ENCODE measurements at places on chromosomes 2 and 18.

DNA sequence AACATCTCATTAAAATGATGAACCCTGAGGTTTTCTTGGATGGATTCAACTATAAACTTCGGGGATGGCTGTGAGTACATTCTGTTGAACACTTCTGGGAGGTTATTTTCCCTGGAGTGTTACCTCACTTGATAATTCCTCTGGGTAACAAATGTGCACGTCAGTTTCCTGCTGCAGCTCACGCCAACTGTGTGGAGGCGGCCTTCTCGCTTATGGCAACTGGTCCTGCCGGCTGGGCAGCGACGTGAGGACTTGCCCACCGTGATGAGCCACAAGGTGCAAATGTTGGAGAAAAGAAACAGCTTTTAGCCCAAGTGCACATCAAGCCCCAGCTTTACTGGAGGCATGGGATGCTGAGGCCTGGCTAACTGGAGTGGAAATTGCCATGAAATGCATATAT is 15.9 kb downstream of the MYCN start:
- DNase-seq = no peak

DNA sequence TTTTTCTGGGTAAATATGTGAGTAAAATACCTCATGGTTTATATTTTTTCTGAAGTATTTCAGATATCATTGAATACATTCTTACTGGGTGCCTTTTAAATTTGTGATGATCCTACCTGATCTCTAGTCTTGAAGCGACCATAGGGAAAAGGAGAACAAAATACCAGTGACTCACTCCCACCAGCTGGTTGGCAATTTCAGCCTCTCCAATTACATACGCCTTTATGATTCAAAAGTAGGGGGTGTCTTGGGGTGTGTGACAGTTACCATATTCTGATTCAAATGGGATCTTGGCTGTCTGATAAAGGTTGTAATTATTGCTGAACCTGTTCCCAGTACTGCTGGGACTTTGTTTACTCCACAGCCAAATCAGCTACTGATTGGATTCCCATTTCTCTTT is 175.9 kb upstream of the NXPH2 start:
- DNase-seq = no peak

DNA sequence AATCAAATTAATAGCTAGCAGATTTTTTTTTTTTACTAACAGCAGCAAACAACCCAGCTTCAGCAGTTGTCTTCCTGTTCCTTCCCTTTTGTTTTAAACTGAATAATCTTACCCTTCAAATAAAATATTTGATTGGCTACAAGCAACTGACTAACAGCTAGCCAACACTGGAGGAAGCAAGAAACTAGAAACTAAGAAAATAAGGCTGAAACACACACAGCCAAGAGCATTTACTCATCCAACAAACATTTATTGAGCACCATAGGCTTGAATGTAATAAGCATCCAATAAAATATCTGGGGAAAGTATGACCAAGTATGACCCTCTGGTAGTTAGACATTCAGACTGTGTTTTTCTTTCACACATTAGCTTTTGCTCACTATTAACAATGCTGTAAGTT is 189.2 kb downstream of the CD226 start:
- no peak for DNase-seq

DNA sequence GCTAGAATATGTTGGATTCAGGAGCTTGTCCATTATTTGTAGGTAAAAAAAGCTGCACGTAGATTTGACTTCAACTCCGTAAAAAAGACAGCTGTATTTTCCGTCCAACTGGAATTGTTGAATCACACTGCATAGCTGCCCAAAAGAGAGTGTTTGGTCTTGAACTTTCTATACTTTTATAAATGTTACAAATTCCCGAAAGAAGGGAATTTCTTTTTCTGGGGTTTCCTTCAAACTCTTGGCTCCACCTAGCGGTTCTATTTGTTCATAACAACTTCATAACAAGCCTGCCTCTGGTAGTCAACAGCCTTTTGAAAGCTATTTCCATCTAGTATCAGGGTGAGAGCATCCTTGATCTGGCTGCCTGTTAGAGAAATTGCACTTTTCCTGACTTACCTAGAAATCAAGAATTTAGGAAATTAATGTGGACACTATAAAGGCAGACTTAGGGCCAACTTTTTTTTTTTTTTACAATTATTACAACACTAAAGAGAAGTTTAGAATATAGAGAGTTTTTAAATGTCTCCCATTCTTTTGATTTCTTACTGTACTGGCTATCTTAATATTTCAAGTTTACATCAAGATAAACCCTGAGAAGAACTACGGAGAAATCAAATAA is 48.1 kb downstream of the TMEM185B start:
- no peak for DNase-seq

DNA sequence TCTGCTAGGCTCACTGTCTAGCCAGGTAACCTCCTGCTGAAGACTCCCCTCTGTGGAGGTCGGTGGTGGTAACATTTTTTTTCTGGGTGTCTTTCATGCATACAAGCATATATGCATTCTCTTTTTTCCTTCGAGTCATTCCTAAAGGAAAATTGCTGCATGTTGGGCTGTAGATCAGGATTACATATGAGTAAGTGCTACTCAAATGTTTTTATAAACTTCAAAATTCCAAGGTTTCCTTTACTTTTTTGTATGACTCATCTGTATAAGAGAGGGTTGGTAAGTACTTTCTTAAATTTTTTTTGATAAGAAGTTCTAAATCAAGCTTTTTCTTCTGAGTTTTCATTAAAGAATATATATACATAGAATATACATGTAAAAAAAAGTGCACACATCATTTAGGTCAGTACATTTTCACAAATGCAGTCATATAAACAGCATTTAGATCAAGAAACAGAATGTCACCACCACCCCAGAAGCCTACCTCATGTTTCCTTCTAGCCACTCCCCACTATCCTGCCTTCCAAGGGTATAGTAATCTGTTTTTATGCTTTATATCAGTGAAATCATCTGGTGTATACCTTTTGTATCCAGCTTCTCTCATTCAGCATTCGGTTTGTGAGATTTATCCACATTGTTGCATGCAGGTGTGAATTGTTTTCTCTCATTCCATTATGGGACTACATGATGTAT is 128.0 kb upstream of the MAP3K20 start:
- DNase-seq = no peak

Data from activated CD4-positive, alpha-beta T cell treated with anti-CD3 and anti-CD28 coated beads for 4 hours (primary cell).